Activated CD4-positive, alpha-beta T cell treated with anti-CD3 and anti-CD28 coated beads, Interleukin-2, amount 50 U/mL, for 16 hours (primary cell): ENCODE measurements at places on chromosomes 16 and 17.

GRCh38 chr16:57089406-57089805, 3.0 kb upstream of the CPNE2 start:
- DNase-seq, result no peak

DNA sequence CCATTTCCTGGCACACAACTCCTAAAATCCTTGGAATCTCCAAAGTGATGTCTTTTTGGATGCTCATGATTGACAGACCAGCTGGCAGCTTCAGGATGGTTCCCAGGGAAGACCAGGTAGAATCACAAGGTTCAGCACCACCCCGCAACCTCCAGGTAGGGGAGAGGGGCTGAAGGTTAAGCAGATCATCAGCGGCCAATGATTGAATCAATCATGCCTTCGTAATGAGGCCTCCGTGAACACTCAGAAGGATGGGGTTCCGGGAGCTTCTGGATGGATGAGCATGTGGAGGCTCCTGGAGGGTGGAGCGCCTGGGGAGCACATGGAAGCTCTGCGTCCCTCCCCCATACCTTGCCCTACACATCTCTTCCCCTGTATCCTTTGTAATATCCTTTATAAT, 185.9 kb downstream of the SEC14L1 start:
- DNase-seq, result no peak

- DNase-seq, result peak; percentile 39
These were observed 92.4 kb downstream of the RGS9 start for GRCh38 chr17:65229621-65229995.

GRCh38 chr16:57235128-57236021, 9.7 kb upstream of the ARL2BP start:
- peak; percentile 74 for DNase-seq

DNA sequence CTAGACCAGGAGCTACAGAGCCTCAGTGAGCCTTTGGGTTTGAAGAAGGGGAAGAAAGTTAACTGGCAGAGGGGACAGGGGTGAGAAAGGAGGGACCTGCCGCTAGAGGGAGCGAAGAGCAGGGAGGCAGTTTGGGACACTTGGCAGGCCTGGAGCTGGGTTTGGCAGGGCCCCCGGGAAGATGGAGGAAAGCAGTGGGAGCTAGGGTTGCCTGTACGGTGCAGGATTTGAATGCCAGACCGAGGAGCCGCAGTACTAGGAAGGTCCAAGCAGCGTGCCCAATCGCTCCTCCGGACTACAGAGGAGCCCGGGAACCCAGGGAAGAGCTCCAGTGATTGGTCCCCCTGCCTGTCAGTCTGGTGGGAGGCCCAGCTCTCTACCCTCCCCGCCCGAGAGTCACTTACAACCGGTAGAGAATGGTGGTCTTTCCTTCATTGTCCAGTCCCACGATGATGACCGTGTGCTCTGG, 1.3 kb downstream of the ARL5C start:
- peak; percentile 76 for DNase-seq

DNA sequence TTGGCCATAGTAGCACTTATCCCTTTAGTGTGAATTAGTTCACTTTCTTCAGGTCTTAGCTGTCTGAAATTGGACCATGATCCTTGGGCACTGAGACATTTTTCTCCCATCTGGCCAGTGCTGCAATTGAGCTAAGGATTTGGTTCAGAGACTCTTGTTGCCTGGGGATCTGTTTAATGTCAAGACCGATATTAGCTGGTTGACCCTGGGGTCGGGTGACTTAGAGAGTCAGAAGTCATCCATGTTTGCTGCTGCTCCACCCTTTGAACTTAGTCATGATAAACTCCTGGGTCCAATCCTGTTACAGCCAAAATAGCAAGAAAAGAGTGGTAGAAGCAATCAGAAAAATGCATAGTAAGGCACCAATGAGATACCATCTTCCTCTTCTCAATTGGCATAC, 45.8 kb upstream of the TOX3 start:
- DNase-seq, result no peak

DNA sequence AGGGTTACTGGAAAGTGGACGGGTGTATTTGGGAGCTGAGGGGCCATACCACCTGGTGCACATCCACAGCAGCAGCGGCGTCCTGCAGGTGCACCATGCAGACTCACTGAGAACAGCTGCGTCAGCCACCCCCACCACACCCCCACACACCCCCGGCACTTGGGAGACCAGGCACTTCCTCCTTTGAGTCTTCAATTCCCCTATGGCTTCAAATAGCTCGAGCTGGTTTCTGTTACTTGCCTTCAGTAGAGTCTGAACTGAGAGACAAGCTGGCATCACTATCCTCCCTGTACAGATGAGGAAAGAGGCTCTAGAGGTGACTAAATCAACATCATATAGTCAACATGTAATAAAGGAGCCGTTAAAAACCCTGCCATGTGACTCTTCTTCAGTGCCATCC, 15.4 kb downstream of the CUEDC1 start:
- no peak for DNase-seq

GRCh38 chr16:28858421-28858820, 5.2 kb upstream of the SH2B1 start:
- DNase-seq, result no peak

DNA sequence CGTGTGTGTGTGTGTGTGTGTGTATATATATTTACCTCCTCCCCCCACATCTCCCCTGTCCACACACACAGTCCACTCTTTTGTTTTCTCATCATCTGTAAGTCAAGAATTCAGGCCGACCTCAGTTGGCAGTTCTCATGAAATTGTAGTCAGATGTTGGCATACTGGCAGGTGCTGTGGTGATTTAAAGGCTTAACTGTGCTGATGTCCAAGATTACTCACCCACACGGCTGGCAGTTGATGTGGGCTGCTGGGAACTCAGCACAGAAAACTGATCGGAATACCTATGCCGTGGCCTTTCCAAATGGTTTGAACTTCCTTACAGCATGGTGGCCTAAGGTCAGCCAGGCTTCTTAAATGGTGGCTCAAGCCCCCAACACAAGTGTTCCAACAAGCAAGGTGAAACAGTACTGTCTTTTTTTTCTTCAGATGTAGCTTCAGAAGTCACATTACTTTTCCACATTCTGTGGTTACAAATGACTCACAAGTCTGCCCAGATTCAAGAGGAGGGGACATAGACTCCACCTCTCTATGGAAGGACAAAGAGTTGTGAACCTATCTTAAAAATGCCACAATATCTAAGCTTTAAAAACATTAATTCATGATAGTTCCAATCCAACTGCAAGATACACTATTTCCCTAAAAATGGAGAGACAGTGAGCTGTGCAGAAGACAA, 198.5 kb upstream of the HS3ST4 start:
- DNase-seq, result no peak

- no peak for DNase-seq
These were observed 11.4 kb downstream of the METTL9 start for GRCh38 chr16:21610766-21611165.

GRCh38 chr17:51764387-51764971, 394.0 kb downstream of the CA10 start:
- peak; percentile 69 for DNase-seq

GRCh38 chr16:57629516-57630406, 1.3 kb downstream of the ADGRG1 start:
- no peak for DNase-seq

- no peak for DNase-seq
These were observed 12.4 kb downstream of the RNF40 start for GRCh38 chr16:30774367-30775130.

GRCh38 chr17:69779378-69780214, 295.4 kb upstream of the KCNJ16 start:
- DNase-seq, result no peak

DNA sequence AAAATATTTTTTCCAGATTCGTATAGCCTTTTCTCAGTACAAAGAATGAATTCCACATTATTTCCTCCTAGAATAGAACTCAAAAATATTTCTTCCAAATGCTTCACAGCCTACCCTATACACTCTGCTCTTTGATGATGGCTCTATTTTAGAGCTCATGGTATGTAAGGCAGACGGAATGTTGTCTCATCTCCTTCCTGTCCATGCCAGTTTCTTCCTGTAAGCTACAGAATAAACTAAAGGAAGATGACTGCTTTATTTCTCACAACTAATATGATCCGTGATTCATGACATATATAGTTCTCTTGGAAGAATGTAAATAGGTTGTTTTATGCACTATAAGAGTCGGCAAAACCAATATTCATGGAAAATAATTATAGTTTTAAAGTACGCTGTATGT, 723.1 kb downstream of the CDH11 start:
- DNase-seq, result no peak

DNA sequence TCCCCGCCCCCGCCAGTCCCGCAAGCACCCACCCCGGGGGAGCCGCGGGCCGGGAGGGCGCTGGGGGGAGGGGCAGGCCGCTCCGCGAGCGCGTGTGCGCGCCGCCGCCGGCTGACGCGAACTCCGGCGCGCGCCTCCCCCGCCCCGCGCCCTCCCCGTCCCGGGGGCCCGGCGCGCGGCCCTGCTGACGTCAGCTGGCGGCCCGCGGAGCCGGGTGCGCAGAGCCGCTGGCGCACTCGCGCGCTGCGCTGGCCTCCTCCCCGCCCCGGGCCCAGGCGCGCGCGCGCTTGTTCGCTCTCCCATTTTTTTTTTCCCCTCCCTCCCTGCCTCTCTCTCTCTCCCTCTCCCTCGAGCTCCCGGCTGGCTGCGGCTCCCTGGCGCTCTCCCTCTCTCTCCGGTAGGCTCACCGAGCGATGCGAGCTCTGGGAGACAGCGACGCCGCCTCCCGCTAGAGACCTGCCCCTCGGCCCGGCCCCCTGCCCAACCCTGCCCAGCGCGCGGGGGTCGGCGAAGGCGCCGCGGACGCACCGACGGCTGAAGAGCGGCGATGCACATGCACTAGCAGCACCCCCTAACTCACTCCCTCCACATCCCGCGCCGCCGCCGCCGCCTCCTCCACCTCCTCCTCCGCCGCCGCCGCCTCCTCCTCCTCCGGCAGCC, at the start of gene GNAO1:
TSS of gene GNAO1 (plus strand) at position 334 of the 660 bp plus-strand sequence. CDS start 747 bp downstream, outside the sequence.
- DNase-seq, result peak; percentile 36

GRCh38 chr17:65677932-65678331, 116.5 kb upstream of the AXIN2 start:
- DNase-seq, result no peak

- DNase-seq, result no peak
These were observed 4.0 kb downstream of the MAP2K6 start for GRCh38 chr17:69418535-69418934.

DNA sequence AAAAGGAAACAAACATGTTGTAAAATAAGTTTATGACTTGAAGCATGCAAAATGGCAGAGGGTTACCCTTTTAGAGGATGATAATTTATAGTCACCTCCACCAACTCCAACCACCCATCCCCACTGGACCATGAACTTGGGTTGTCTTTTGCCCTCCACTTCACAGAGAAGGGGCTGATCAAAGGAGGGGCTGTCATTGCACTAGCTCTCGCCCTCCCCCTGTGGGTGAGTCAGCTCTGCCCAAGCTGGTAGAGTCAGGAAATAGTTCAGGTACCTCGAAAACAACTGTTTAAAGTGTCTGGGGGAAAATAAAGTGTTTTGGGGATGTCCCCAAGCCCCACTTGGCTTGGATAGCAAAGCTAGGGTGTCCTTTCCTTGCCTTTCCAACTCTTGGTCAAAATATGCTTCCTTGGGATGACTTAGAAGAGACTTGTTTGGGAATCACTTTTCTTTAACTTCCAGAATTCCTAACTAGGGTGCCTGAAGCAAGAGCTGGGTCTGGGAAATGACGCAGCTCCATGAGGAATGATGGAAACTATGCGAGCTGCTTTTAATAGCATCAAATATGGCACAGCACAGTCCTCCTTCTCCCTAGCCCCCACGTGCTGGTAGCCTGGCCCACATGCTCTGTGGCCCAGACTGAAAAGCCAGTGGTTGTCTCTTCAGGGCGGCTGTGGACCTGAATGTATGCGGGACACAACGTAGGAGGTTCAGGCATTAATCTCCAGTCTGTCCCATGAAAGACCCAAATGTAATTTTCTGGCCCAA, 40.7 kb downstream of the TBX4 start:
- no peak for DNase-seq

- DNase-seq, result no peak
These were observed 109.8 kb downstream of the MSI2 start for GRCh38 chr17:57366177-57366557.

GRCh38 chr16:56355221-56355620, 70.1 kb downstream of the AMFR start:
- DNase-seq, result no peak

DNA sequence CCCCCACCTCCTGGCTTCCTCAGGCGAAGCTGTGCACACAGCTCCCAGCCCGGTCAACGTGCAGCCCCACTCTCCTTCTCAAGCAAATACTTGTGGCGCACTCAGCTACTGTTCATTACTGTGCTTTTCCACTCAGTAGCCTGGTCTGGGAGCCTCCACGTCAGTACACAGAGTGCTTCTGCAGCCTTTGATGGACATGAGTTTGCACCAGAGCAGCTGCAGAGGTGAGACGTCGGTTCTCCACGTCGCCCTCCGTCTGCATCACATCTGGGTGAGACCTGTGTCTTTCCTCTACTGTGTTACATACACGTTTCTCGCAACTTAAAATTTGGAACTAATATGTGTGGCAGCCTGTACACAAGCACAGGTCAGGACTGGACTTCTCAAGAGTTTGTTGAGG, 334.3 kb downstream of the C16orf95 start:
- DNase-seq, result no peak

- DNase-seq, result peak; percentile 82
These were observed 22.6 kb downstream of the NDE1 start for GRCh38 chr16:15672514-15673167.

- no peak for DNase-seq
These were observed 239.9 kb upstream of the TNRC6C start for GRCh38 chr17:77718669-77718961.

- DNase-seq, result no peak
These were observed 239 bp downstream of the PIEZO1 start for GRCh38 chr16:88784856-88785105.

DNA sequence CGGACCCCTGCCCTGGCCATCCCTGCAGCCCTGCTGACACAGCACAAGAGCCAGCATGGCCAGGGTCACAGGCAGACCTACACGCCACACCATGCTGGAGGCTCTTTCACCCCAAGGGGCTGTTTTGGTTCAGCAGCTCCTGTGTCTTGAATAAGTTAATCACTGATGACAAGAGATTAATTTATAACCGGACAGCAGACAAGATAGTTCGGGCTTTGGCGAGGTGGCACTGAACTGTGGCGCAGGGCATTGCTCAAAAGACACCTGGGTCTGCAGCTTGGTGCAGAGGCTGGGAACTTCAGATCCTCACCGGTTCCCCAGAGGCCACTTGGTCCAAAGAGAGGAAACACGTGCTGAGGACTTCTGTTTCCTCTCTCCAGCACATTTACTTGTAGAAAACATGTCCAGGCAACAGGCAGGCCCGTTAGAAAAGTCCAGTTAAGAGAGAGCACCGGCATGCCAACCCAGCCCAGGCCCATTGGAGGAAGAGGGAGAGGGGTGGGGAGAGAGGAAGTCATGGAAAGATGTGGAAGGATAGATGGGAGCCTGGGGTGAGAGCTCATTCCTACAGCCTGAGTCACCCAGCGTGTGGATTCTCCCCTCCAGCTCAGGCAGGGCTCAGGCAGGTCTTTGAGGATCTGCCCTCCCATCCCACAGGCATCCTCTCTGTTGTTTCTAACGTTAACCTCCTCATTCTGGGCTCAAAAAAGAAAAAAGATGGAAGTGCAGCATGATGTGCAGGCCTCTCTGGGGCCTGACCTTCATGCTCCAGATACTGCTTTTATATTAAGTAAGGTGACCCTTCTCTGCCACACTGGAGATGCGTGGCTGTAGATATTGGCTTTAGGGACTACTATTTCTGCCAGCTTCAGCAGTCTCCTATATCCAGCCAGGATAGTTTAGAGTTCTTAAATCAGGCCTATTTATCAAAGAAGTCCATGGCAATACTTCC, 80.0 kb upstream of the HNF1B start:
- DNase-seq, result no peak

GRCh38 chr16:27383556-27384243, 18.3 kb upstream of the IL21R start:
- DNase-seq, result no peak
